ENCODE measurements at places on chromosomes 4 and X.
A peak's percentile ranks its signal among the peaks of the same experiment; 100 is the strongest.

GRCh38 chrX:101482296-101482695 is 3.0 kb upstream of the ARMCX4 start:
- no peak for DNase-seq

DNA sequence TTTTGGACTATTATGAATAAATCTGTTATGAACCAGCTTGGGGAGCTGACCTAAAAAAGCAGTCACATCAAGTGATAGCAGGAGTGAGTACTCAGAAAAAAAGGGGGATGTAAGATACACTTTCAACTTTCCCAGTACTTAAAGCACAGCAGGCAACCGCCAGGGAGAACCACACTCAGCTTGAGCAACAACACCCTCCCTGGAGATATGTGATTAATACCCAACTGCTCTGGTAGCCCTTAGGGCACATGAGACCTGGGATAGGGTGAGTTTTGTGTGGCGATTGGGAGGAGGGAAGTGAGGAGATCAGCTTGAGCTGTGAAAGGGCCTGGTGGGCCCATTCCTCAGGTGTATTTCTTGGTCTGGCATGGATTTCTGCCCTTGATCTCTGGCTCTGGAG is 220.3 kb upstream of the SFRP2 start:
- no peak for DNase-seq

GRCh38 chr4:2306773-2307410 is 45.0 kb upstream of the MXD4 start:
- DNase-seq: no peak

- no peak for DNase-seq
Measured at GRCh38 chr4:128633067-128633466, 176.4 kb upstream of the JADE1 start.

- DNase-seq: no peak
Measured at GRCh38 chr4:61786211-61786610, 586.1 kb downstream of the ADGRL3 start.

- DNase-seq: no peak
Measured at GRCh38 chr4:7692451-7693236, 247.0 kb downstream of the AFAP1 start.

- DNase-seq: no peak
Measured at GRCh38 chr4:54423066-54423465, 194.0 kb downstream of the PDGFRA start.

- DNase-seq: no peak
Measured at GRCh38 chr4:36046026-36046425, 198.3 kb downstream of the ARAP2 start.

DNA sequence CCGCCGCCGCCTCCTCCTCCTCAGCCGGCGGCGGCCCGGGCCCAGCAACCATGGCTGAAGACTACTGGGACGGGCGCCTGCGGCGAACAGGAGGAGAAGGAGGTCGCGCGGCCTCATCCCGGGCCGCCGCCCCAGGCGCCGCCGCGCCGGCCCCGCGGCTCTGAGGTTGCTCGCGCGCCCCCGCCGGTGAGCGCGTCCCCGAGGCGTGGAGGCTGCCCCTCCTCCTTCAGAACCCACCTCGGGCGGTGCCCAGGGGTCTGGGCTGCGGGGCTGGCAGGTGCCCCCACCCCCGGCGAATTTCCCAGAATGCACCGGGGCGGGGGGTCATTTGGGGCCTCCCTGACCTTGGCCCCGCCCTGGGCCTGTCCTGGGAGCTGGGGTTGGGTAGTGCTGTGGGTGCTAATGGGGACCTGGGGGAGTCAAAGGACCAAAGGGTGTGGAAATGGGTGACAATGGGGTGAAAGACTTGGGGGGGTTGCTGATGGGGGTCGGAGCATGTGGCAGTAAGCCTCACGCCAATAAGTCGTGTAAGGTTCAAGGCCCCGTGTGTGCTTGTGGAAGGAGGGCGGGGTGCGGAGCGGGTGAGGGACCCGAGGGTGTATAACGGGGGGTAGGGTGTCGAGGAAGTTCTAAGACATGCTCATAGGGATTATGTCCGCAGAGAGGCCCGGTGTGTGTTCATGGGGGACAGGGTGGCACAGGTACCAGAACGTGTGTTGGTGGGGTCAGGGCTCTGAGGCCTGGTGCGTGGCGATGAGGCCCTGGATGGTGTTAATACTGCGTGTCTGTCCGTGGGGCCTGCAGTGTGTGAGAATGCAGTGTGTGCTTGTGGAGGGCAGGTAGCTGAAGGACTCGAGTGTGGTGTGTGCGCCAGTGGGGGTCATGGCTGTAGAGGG is 687 bp downstream of the CDK16 start:
- peak; percentile 41 for DNase-seq

- no peak for DNase-seq
Measured at GRCh38 chr4:145320294-145320693, 139.9 kb upstream of the OTUD4 start.

DNA sequence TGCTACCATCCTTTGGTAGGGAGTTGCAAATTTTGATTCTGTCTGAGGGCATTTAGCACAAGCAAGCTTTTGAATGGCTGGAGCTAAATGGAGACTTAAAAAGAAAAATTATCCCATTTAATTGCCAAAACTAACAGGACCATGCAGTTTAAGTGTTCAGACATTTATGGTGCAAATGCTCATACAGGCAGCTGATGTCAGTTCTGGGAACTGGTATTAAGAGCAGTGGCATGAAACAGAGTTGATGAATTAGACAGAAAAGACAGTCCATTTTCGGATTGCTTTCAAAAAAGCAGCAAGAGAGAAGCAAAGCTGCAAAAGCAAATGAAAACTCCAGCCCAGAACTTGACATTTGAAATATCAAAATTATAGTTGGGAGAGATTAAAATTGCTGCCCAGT is 1.3 kb downstream of the SCRG1 start:
- DNase-seq: no peak

GRCh38 chr4:109760682-109761081 is 30.8 kb upstream of the PLA2G12A start:
- no peak for DNase-seq

- DNase-seq: no peak
Measured at GRCh38 chrX:106608016-106608415, 3.8 kb upstream of the RADX start.

- no peak for DNase-seq
Measured at GRCh38 chr4:122305853-122306252, 73.0 kb upstream of the ADAD1 start.

GRCh38 chrX:38375891-38376290 is 23.5 kb downstream of the OTC start:
- no peak for DNase-seq

GRCh38 chrX:96455078-96455477 is 229.6 kb upstream of the DIAPH2 start:
- DNase-seq: no peak

- DNase-seq: no peak
Measured at GRCh38 chr4:4277531-4277930, 12.4 kb downstream of the LYAR start.

DNA sequence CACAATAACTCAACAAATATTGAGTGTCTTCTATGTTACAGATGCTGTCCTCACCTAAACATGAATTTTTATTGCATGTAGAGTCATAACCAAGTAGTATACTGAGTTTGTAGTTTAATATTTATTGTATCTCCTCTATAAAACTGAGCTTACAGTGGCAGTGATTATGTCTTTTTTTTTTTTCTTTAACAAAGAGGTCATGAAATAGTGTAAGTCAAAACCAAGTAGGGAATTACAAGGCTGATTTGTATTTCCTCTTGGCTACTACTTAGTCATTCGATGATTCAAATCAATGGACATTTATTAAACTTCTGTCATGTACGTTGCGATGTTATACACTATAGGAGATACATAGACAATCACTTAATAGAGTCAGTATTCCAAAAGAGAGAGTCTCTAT is 48.4 kb downstream of the IL15 start:
- no peak for DNase-seq

DNA sequence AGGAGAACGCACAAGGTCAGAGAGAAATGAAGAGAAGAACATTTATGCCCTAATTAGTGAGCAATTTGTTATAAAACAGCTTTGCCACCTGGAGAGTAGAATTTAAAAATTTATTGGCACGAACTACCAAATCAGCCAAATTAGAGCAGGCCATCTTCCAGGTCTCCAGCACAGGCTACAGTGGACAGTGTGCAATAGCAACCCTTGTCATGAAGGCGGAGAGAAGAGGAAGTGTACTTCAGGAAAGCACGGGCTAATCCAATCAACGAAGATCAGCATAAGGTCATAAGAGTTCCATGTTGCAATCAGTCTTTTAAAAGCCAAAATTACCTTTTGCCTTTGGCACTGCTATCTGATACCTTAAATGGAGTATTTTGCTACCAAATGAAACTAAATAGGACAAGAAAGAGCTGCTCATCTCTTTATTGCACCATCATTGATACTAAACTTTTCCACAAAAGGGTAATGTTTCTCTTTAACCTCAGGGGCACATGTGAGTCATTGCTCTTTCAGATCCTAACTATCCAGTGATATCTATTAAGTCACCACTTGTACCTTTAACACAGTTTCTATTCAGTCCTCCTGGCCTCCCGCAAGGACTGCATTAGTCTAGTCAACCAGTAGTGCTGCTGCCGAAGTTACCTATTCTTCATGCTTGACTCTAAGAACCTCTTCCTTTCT is 19.9 kb downstream of the ANK2 start:
- DNase-seq: peak; percentile 9

DNA sequence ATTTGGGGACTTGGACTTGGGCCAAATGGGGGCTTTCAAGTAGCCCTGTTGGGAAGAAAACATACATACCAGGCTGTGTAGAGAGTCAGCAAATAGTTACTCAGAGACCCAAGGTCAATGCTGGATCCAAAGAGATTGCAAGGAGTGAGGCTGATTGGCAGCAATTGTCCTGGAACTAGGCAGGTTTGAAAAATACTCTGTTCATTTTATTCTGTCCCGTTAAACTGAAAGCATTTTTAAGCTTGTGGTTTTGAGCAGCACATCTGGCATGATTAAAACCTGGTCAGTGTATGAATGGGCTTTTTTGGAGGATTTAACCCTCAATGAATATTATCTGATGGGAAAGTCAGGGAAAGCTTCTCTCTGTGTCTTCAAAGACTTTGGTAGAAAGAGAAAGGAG is 294.3 kb upstream of the BOD1L1 start:
- DNase-seq: no peak

DNA sequence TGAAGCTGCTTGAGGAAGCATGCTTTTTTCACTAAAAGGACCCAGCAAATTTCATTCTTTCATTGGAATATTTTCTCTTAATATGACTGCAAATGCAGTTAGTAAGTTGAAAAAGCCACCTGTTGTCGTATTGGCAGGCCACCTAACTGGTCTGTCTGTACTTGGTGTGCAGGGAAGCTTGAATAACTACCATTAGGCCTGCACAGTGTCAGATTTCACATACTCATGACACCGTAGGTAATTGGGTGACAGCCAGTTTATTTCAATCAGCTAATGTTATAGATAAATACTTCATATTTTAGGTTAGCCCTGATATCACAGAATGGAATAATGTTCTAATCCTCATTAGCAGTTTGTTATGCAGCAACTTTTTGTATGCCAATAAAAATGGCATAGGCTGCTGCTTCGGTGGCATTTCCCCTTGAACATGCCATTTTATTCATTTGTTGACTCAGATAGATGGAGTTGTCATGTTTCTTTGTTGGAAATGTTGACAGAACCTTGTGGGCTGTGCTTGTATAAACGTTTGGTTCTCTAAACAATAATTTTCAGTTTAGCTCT is 173.7 kb downstream of the RPA4 start:
- DNase-seq: no peak

DNA sequence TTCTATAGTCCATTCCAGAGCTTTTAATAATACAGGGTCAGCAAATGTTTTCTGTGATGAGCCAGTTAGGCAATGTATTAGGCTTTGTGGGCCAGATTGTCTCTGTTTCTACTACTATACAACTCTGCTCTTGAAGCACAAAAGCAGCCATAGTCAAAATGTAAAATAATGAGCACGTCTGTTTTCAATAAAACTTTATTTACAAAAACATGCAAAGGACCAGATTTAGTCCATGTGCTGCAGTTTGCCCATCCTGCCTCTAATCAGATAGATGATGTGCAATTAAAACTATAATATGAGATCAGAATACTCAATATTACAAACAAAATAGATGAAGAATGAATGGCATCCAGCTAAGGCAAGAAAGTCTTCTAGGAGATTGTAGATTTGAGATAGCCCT is 127.8 kb upstream of the FRMPD4 start:
- no peak for DNase-seq

GRCh38 chrX:118174516-118175098 is 58.0 kb upstream of the KLHL13 start:
- no peak for DNase-seq

DNA sequence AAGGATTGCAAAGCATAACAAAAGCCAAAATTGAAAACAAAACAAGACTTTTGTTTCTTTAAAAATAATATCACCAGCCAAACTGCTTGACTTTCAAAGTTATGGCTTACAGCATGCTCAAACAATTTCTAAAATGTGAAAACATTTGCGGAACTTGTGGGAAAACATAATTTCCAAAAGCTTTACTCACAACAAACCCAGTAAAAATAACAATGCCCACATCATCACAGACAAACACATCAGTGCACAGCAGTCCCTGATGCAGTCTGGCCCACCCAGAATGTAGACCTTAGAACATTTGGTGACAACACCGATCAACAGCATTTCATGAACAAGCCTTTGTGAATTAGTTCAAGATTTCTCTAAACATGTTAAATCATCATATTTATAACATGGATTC is 98.9 kb downstream of the ARHGAP6 start:
- no peak for DNase-seq

- DNase-seq: no peak
Measured at GRCh38 chr4:53512608-53513007, 78.7 kb downstream of the LNX1 start.

DNA sequence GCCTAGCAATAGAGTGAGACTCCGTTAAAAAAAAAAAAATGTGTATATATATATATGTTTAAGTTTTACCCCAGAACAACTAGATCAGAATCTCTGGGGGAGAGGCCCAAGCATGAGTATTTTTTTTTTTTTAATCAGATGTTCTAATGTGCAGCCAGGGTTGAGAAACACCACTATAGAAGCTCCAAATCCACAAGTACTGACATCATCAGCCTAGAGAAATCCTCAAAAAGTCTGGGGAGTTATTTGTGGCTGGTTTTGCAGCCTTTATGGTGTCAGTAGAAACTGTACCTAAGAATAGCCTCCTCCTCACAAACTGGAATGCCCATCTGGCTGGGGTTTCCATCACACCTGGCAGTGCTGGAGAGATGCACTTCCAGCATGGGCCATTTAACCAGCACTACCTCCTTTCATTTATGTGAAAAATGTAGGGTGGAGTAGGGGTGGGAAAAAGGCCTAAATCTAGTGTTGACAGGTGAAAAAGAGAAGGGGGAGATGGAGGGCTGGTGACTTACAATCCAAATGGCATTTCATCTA is 93.5 kb downstream of the CBLL2 start:
- no peak for DNase-seq

- no peak for DNase-seq
Measured at GRCh38 chr4:37641886-37642849, 44.0 kb downstream of the RELL1 start.

DNA sequence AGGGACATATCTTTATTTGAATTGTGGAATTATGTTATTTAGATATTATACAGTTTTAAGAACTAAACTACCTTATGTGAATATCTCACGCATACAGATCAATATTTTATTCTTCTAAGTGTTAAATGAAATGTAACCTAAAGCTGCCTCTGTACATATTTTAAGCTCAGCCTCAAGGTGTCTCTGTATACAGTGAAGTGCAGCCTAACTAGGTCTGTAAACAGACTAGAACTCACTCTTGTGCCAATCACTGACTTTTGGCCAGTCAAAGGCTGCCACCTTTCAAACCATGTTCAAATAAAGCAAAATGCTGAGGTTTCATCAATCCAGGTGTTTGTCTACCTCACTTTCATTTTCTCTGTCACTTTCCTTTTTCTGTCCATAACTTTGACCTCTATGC is 1074.5 kb upstream of the PRKX start:
- DNase-seq: no peak

- DNase-seq: no peak
Measured at GRCh38 chr4:62627141-62627540, 1427.0 kb downstream of the ADGRL3 start.
